ENCODE measurements at places on chromosomes 3 and 15. TPM values are rescaled to one million over a fixed set of nuclear protein-coding genes. Genes with fewer than 3 reads are reported as not detected.

DNA sequence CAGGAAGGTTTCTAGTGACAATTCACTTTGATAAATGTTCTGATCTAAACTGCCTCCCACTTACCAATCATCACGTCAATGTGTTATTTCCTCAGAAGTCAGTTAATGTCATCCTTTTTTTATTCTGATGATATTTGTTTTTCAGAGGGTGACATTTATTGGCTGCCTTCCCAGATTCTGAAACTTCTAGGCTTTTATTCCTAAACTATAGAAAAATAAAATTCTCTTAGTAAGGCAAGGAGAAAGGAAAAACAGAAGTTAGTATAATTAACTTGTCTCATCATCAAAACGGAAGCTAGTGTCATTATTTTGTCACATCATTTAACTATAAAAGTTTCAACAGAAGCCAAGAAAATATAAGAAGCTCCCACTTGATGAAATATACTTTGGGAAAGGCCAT lies 100.0 kb upstream of the C3orf80 start:
- DNase-seq, result peak; percentile 19

DNA sequence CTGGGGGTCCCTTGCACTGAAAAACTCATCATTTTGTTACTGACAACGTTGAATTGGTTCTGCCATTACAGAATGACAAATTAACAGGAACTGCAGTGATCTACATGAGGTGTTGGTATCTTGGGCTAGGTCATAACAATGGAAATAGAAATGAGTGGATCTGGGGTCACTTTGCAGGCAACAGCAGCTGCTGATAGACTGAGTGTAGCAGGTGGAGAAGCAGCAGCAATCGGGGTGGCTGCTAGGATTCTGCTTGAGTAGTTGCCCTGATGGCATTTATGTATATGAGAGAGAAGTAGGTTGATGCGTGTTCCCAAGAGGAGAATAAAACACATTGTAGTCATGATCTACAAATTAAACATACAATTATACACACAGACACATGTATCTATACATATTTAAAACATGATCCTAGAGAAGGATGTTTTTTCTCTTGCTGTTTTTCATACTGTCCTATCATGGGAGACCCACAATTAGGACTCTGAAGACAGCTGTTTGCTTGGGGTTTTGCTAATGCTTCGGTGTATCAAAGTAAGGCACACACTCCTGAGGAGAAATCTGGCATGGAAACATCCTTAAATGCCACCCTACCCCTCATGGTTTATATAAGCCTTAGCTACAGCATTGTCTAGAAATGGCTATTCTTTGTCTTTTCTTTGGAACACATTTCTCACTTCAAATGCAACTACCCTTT lies 15.8 kb upstream of the THBS1 start:
- no peak for DNase-seq

MESP2 gene
- polyA plus RNA-seq, result 1.6 TPM

DNA sequence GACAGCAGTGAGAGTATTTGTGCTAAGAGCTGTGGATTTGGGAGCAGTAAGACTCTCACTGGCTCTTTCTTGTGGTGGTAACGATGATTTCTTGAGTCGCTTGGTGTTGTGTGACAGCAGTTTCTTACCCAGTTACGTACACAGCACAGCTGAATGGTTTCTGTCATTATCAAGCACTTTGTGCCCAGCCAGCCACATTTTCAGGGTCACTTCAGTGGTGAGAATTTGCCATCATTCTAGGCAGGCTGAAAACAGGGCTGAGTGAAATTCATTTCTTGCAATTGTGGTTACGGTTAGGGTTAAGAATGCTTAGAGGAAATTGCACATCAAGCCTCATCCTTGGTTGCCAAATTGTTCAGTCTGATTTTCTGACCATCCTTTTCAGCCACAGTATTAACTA lies 130.1 kb downstream of the RYR3 start:
- DNase-seq, result peak; percentile 5

MESP1 gene
- 17.5 TPM for polyA plus RNA-seq

CDHR4 gene
- not detected for polyA plus RNA-seq

DNA sequence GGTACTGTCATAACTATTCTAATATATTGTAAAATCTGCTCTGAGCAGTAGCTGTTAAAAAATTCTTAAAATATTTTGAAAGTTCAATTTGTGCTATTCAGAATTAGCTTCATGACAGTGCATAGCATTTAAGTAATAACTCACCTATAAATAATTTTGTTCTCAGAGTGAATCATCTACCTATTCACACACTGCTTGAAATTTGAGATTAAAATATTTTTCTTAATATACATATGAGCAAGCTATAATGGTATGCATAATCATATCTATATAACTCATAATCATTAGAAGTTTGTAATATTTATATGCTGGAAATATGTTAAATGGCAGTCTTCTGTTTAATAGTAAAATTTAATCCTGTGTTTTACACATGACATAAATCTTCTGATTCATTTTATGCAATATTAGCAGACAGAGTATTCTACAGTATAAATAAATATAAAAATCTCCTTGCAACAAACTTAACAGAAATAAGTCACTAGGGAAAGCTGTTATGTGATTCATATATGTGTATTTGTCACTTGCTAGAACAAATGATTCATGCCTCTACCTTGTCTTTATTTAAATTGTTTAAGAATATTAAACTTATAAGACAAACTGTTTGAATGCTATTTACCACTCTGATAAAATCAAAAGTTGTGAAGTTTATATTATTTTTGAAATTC lies 710.8 kb downstream of the PLOD2 start:
- no peak for DNase-seq

GRCh38 chr3:29416514-29416913 lies 135.6 kb downstream of the RBMS3 start:
- DNase-seq, result no peak

- DNase-seq, result no peak
Measured at GRCh38 chr3:56415652-56416051, 52.6 kb downstream of the ERC2 start.

- no peak for DNase-seq
Measured at GRCh38 chr15:29692527-29692926, 129.7 kb downstream of the TJP1 start.

DNA sequence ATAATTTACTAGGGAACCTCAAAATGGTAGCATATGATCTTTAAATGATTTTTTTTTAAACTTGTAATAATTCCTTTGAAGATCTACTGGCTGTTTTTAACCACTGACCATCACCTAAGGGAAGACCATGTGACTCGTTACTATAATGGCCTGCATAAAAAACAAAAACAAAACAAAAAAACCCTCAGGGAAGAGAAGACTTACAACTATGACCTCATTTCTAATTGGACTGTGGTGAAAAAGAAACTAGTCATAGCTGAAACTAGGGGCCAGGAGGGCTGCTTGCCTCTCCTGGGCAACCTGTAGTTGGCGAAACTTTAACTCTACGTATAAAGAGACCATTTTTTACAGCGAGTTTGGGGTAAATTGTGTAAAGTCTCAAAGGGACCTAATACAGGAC lies 23.0 kb downstream of the PAQR9 start:
- no peak for DNase-seq

KLF13 gene
- 88.5 TPM for polyA plus RNA-seq

RTP1 gene
- 0.93 TPM for polyA plus RNA-seq

- no peak for DNase-seq
Measured at GRCh38 chr15:70267879-70268278, 170.2 kb upstream of the TLE3 start.

DNA sequence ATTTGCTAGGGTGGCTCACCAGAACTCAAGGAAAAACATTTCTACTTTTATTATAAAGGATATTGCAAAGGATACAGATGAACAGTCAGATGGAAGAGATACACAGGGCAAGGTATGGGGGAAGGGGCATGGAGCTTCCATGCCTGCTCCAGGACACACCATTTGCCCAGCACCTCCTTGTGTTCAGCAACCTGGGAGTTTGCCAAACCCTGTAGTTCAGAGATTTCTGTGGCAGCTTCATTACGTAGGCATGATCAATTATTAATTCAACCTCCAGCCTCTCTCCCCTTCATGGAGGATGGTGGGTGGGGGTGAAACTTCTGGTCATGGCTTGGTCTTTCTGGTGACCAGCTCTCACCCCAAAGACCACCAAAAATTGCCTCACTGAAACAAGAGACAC lies 353.9 kb upstream of the THBS1 start:
- no peak for DNase-seq

- DNase-seq, result no peak
Measured at GRCh38 chr3:14057701-14058100, 67.0 kb downstream of the CHCHD4 start.

- DNase-seq, result no peak
Measured at GRCh38 chr3:32391643-32392535, at the start of gene CMTM7. Gene CMTM7 (plus strand): TSS chr3:32391853. CDS start chr3:32391907, 54 bp downstream.

GRCh38 chr3:58531956-58532355 lies 5.0 kb downstream of the ACOX2 start:
- DNase-seq, result no peak

DNA sequence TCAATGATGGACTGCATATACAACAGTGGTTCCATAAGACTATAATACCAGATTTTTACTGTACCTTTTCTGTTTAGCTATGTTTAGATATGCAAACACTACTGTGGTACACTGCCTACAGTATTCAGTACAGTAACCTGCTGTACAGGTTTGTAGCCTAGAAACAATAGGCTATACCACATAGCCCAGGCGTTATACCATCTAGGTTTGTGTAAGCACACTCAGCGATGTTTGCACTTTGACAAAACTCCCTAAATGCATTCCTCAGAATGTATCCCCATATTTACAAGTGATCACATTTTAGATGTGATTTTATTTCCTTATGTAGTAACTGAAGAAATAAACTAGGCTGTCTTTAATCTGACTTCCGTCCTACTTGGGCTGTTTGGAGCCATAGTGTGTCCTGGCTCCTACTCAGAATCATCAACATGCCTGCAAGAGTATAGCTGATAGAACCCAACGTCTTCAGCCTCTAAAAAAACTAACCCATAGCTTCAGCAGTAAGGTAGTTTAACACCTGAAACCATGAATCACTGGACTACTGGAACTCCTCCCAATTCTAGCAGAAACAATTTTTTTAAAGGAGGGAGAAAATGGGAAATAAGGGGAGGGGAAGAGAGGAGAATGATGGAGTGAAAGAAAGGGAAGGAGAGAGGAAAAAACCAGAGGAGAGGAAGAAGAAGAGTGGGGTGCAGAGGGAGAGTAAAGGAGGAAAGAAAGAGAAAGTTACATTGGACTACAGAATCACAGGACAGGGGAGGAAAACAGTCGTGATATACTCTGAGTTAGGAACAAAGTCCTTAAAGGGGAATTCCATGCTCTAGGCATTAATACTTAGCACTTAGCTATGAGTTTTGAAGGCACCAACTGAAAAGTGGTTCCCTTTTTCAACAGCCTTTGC lies 67.7 kb upstream of the PLXND1 start:
- no peak for DNase-seq

GRCh38 chr15:52730173-52730572 lies 51.0 kb upstream of the ATOSA start:
- DNase-seq, result no peak

DNA sequence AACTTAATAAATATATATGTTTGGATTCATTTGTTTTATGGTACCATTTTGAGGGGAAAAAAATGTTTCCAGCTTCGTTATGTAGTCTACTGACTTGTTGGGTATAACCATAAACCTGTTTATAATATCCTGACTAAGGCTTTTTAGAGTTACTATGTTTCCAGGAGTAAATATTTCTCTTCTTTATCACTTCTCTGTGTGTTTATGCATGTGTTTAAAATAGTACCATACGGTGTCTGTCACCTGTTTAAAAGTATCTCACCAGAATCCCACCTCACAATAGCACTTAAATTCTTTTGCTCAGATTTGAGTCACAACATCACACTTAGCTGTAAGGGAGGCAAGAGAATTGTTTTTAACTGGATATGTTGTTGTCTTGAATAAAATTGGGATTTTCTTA lies 15.1 kb downstream of the LACTB start:
- DNase-seq, result no peak
